ENCODE measurements at places on chromosomes 11 and 22.

- DNase-seq, result no peak
These were observed 17.1 kb downstream of the PATZ1 start for GRCh38 chr22:31329029-31329428.

GRCh38 chr22:37544955-37545702, 15.2 kb upstream of the CDC42EP1 start:
- peak; percentile 48 for DNase-seq

GRCh38 chr11:85301895-85302678, 325.1 kb downstream of the DLG2 start:
- no peak for DNase-seq

GRCh38 chr11:48110509-48110766, 106.2 kb upstream of the OR4B1 start:
- DNase-seq, result no peak

- DNase-seq, result no peak
These were observed 2.4 kb upstream of the ATP5MG start for GRCh38 chr11:118398791-118399559.

DNA sequence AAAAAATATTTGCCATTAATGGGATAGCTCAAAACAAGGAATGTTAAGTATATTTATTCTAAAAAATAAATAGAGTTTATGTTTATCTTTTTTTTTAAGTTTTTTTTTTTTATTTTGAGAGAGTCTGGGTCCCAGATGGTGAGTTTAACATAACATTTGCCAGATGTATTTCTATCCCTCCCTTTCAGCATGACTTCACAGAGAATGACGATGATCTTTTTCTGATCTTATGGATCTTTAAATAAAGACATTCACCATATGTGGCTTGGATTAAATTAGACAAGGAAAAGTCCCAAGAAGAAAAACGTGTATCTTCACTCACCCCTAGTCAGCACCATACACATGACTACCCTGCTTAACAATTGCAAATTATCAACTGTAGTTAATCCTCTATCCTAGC, 839.8 kb upstream of the CNTN5 start:
- no peak for DNase-seq

GRCh38 chr11:924406-925157, 1.1 kb upstream of the AP2A2 start:
- no peak for DNase-seq

GRCh38 chr11:65502274-65502554, 3.4 kb downstream of the MALAT1 start:
- no peak for DNase-seq

DNA sequence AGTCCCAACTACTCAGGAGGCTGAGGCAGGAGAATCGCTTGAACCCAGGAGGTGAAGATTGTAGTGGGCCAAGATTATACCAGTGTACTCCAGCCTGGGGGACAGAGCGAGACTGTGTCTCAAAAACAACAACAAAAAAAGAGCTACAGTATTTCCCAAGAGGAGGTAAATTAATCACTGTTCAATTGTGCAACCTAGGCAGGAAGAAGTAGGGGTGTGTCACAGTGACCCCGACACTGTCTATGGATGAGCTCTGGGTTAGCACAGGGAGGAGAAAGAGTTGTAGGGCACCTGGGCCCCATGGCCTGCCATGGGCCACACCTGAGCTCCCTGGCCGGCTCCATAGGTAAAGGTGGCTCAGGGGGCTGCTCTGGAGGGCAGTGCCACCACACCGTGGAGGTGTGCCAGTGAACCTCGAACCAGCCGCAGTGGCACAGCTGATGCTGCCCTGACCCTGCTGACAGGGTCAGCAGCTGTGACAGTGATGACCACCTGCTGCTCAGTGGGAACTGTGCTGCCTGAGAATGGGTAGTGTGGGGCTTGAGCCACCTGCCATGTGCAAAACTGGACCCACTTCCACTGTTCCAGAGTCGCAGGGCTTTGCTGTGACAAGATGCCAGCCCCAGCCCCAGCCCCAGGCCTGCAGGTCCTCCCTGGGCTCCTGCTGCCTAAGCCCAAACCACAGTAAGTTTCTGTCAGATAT, 84.0 kb upstream of the PITPNB start:
- DNase-seq, result no peak

DNA sequence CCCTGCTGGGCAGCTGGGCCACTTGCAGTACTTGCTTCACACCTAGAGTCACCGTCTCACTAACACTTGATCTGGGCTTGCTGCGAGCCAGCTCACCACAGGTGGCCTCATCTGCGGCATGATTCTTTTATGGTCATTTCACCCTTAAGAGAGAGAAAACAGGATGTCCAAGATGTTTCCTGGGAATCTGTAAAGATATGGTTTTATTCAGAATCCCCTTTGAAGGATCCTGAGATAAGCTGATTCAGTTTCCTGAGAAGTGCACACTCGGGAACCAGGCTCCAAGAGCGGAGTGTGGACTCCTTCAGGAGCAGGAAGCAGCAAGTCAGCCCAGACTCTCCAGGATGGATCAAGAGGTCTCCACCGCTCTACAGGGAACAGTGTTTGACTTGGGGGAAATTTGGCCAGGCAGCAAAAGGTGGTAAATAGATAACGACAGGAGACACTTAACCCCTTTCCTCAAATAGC, 21.8 kb upstream of the TP53AIP1 start:
- DNase-seq, result no peak

DNA sequence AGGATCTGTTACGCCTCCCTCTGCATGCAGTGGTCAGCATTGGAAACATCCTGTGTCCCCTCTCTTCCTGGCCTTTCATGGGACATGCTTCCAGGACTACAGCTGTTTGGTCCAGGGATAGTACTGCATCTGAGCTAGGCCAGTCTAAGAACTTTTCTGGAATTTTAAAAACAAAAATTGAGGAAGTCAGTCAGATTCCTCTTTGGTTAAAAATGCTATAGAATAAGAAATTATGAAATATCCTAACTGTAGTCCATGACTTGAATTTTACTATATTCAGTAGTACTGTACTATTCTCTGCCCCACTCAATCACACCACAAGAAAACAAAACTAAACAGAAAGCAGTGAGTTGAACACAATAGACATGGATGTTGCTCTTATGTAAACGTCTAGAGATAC, 201.0 kb upstream of the CADM1 start:
- DNase-seq, result no peak

- no peak for DNase-seq
These were observed 4.9 kb downstream of the DUSP8 start for GRCh38 chr11:1567052-1567720.

GRCh38 chr11:14861680-14862079, 30.4 kb downstream of the CYP2R1 start:
- peak; percentile 8 for DNase-seq

DNA sequence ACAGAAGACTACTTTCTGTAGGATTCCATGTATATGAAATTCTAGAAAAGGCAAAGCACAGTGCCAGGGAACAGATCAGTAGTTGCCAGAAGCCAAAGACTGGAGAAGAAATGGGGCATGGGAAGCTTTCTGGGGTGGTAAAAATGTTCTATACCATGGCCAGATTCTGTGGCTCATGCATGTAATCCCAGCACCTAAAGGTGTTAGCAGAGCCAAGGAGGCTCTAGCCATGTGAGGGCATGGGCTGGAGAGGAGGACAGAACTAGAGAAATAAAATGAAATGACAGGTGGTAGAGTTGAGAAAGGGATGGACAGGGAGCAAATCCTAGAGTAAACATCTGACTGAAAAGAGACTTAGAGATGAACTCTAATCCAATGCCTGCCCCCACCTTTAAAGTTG, 26.9 kb upstream of the HMGXB4 start:
- no peak for DNase-seq

DNA sequence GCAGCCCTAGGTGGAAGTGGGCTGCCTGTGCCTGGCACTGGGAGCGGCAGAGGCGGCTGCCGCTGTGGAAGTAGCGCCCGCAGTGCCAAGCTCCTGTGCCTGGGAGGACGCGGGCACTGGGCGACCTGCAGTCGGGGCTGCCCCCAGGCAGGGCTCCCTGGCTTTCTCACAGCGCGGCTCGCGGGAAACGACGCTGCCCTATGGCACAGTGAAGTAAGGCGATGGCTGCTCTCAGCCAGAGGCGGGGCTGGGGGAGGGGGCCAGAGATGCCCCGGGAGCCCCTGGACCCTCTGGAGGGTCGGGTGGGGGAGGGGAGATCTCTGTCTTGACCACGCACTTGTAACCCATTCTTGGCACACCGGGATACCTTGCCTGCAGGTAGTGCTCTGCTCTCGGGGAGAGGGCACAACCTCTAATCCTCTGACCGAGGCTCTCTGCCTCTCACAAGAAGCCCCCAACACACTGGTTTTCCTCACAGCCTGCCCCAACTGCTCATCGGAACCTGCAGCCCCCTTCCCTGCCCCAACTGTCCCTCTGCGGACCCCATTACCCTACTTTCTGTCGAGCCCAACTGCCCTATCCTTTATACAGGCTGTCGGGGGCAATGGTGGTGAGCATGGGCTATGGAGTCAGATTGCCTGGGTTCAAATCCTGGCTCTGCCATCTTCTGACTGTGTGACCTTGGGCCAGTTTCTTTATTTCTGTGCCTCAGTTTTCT, 32.2 kb upstream of the TRIM29 start:
- no peak for DNase-seq

GRCh38 chr11:111659201-111660115, 57.2 kb downstream of the SIK2 start:
- no peak for DNase-seq

DNA sequence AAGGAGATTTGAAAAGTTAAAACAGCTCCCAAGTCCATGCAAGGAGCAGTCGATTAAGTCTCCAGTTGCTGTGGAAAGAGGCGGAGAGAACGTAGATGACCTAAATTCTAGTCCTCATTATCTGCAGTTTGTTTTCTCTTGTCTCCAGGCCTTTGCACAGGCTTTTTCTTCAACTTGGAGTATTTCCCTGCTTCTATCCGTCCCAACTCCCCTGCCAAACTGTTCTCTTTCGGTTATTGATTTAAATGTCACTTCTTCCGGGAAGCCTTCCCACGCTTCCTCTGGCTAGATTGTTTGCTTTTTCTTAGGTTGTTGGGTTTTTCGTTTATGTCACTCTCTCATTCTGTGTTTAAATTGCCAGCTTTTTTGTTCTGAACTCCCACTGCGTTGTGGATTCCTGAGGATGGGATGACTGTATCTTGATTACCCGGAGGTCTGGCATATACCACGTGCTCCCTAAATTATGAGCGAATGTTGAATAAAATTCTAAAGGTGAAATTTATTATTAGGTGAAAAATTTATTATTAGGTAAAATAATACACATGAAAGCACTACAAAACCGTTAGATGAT, 463 bp downstream of the TMEM126B start:
- DNase-seq, result no peak

GRCh38 chr22:31210556-31211421, 1.3 kb upstream of the LIMK2 start:
- DNase-seq, result no peak

DNA sequence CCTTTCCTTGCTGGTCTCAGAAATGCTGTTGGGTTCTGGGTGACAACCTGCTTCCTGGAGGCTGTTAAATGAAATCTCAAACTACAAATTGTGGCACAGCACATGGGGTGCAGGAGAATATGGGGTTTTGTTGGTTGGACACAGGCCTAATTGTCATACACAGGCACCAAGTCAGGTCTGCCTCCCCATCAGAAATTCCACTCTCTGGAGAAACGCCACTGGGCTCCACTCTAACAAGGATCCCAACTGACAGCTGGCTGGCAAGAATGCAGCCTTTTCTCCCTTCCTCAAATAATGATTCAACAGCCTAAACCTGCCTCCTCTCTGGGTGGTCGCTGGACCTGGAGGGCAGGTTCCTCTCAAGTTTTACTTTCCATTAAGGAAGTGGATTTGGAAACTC, 177.8 kb upstream of the NARS2 start:
- DNase-seq, result no peak

DNA sequence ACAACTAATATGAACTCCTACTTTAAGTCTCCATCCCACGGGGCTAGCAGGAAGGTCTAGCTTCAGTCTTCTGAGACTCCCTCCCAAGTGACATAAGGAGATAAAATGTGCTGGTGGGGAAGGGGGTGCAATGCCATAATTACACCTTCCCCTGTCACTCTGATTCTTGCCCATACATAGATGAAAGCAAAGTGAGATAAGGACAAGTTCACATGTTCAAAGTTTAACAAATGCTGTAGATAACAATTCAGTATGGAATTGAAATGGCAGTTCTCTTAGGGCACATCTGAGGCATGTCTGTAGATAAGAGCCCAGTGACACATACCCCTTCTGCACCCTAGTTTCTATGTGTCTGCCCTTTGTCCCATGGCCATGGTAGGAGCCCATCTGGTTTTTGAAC, 38.2 kb upstream of the PANX1 start:
- no peak for DNase-seq

GRCh38 chr11:2097356-2097997, 41.7 kb downstream of the IGF2 start:
- DNase-seq, result peak; percentile 67

DNA sequence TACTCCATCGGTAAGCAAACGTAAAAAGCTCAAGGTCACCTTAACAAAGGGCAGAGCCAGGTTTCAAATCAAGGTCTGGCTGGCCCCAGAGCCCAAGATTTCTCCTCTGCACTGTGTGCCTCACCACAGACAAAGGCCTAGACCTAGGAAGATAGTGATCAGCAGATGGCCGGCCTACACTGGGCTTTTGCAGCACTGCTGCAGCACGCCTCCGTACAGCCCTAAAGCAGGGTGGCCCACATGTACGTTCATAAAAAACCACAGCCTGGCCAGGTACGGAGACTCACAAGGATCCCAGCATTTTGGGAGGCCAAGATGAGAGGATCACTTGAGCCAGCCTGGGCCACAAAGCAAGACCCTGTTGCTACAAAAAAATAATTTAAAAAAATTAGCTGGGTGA, 106.3 kb upstream of the PITPNB start:
- DNase-seq, result no peak

- no peak for DNase-seq
These were observed 8.6 kb downstream of the TSSC4 start for GRCh38 chr11:2409126-2409525.

DNA sequence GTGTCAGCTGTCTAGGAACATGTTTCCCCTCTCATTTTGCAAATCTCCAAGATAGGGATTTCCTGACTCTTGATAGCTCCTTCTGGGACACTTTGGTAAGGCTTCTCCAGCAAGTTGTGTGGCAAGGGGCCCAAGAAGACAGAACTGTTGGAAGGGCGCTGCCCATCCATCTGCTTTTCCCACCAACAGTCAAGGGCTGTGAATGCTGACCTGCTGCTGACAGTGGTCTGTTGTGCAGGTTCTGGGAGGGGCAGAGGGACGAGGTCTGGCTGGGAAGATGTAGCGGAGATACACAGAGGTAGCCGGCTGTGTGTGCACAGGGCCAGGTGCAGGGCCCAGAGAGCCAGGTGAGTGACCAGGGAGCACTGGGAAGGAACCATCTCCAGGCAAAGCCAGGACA, 12.2 kb downstream of the BCR start:
- no peak for DNase-seq

All from renal cortical epithelial cell (primary cell).